ENCODE measurements at places on chromosomes 2 and 18. TPM values are rescaled to one million over a fixed set of nuclear protein-coding genes. Genes with fewer than 3 reads are reported as not detected.

Gene CCDC141
- not detected for total RNA-seq

Gene KCNG2
- total RNA-seq: not detected

Gene DSG1
- 48.9 TPM for total RNA-seq

Gene RNU2-63P
- total RNA-seq: not detected

Gene ARHGAP15
- total RNA-seq: not detected

Gene BOK
- total RNA-seq: 48.3 TPM

Gene DYTN
- not detected for total RNA-seq

Gene CAPN14
- total RNA-seq: 4.0 TPM
